ENCODE measurements at places on chromosomes 1 and 21.

- no peak for DNase-seq
These were observed 42.0 kb upstream of the LDLRAP1 start for GRCh38 chr1:25501235-25502058.

DNA sequence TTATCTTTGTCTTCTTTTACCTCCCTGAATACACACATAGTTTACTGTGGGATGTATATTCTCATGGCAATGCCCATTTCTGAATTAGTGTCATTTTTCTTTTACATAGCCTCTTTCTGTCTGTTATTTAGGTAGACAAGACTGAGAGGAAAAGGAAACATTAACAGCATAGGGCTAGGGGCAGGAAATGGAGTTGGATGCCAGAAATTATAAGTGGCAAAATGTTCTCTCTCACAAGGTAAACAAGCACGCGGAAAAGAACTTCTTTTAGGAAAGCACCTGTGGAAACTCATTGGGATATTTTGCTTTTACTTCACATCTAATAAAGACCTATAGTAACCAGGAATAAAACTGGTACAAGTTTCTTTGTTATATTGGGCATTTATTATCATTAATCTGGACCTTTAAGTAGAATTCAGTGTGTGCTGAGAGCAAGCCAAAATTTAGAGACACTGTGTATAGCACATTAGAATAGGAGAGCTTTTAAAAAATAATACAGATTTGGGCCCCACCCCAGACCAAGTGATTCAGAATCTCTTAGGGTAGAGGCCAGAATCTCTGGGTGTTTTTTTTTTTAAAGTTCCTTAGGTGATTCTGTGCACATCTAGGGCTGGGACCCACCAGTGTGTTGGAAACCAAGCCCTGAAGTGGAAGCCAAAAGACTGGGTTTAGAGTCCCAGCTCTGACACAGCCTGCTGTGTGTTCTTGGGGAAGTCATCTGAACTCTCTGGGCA lies 32.7 kb downstream of the S100A10 start:
- DNase-seq, result no peak

DNA sequence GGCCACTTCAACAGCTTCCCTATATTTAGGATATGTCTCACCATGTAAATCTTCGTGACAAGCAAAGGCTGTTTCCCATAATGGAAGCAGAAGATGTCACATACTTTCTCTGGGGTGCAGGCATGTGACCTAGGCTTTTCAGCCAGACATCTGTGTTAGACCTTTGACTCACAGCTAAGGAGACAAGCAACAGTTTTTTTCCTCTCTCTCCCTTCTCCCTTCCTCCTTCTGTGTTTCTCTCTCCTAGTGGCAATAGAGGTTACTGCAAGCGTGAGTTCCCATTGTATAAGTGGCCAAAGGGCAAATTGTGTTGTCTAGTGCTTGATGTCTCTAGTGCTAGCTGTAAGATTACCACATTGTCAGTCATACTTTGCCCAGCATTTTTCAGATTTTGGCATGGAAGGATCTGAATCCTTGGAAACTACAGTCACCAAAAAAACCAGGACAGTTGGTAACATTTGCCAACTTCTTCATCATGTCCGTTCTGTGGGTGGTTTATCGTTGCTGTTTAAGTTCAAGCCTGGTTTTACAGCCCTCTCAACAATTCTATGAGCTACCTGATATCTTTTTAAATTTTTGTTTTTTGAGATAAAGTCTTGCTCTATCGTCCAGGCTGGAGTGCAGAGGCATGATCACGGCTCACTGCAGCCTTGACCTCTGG lies 44.4 kb upstream of the RABGAP1L start:
- DNase-seq, result peak; percentile 53

DNA sequence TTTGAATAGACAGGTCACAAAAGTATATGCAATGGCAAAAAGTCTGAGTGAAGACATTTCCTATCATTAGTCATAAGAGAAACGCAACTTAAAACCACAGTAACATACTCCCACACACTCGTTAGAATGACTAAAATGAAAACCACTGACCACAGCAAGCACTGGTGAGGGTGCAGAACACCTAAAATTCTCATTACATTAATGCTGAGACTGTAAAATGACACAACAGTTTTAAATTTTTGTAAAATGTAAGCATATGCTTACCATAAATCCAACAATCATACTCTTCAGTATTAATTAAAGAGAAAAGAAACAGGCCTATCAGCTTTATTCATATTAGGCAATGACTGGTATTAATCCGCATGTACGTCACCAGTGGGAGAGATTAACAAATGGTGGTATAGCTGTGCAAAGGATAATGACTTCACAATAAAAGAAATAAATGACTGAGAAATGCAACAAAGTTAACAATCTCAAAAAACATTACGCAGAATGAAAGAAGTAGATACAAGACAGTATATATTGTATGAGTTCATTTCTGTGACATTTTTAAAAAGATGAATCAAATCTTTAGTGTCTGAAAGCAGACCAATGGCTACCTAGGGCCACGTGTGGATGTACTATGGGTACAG lies 253.5 kb downstream of the AKT3 start:
- no peak for DNase-seq

- no peak for DNase-seq
These were observed 58.4 kb upstream of the VCAM1 start for GRCh38 chr1:100661176-100661575.

- DNase-seq, result no peak
These were observed 7.1 kb upstream of the ZSCAN20 start for GRCh38 chr1:33465316-33465715.

GRCh38 chr21:44844256-44844655 lies 26.4 kb upstream of the SUMO3 start:
- DNase-seq, result no peak

- DNase-seq, result no peak
These were observed 112.5 kb upstream of the NGF start for GRCh38 chr1:115450501-115451040.

DNA sequence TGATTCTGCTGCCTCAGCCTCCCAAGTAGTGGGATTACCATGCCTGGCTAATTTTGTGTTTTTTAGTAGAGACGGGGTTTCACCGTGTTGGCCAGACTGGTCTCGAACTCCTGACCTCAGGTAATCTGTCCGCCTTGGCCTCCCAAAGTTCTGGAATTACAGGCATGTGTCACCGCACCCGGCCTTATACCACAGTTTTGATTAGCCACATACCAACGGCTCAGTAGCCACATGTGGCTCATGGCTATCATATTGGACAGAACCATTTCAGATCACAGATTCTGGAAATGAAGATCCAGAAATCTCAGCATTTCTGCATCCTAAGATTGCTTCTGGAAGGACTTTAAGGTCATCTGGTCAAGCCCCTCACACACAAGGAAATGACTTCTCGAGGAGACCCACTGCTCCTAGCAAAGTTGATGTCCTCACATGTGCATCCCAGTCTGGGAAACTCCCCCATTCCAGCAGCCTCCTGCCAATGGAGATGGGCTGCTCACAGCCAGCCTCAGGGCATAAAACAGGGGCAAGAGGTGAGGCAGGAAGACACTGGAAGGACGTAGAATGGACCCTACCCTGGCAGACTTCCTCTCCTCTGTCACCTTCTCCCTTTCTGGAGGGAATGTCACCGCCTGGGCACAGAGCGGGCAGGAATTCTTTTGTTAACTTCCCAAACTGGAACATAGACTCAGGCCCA lies 17.5 kb upstream of the CITED4 start:
- no peak for DNase-seq

DNA sequence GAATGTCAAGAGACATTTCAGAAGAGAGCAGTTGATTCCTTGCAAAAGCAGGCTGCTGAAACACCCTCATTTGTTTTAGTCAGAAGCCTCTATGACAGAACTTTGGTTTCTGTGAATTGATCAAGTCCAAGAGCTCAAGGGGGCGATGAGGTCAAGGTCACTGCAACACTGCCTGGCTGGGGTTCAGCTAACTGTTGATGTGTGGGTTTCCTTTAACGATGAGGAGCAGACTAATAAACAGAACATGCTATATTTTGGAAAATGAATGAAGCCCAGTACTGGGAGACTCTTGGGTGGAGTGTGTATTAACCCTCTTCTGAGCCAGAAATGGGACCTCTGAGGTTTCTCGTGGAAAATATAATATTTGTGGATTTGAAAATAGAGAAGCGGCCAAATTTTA lies 109.3 kb downstream of the ZC3H11B start:
- no peak for DNase-seq

- DNase-seq, result no peak
These were observed 209.6 kb downstream of the GIPC2 start for GRCh38 chr1:78255383-78255782.

DNA sequence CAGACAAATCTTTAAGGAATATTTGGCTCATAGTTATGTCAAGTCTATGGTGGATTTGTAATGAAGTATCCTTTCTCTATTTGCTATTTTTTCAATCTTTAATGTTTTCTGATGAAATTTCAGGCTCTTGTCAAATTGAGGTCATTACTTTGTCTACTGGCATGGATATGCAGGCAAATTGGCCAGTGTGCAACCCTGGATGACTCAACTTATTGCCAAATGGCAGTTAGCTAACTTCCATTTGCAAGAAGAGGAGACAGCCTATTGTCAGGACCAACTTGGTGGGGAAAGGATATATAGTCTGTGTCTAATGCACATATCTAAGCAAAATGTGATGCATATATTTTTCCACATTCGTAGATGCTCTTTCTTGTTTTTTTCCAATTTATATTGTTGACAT lies 530.5 kb downstream of the PTBP2 start:
- DNase-seq, result no peak

DNA sequence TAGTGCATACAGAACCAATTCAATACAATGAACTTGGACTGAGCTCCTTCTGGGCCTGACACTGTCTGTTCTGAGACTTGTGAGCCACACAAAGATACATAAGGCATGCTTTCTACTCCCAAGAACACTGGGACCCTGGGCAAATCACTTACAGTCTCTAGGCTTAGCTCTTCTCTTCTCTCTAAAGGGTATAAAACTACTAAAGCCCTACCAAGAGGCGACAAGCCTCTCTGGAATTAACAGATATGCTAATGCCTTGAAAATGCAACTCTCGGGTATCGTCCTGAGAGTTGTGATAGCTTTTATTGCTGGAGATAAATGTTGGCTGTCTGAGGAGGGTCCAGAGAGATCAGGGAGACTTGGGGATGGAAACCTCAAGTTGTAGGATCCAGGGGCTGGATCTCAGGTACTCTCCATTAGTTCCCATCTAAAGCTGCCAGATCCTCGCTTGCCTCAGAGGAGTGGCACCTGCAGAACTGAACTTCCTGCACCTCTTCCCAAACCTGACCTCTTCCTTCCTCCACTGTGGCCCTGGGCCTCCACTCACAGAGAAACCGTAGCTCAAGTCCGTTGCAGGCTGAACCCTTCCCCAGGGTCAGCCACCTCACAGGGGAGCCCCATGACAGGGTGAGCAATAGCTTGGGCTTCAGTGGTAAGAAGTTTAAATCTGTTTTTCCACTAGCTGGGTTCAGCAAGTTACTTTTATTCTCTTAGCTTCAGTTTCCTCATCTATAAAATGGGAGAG lies 11.5 kb upstream of the CFAP45 start:
- no peak for DNase-seq

DNA sequence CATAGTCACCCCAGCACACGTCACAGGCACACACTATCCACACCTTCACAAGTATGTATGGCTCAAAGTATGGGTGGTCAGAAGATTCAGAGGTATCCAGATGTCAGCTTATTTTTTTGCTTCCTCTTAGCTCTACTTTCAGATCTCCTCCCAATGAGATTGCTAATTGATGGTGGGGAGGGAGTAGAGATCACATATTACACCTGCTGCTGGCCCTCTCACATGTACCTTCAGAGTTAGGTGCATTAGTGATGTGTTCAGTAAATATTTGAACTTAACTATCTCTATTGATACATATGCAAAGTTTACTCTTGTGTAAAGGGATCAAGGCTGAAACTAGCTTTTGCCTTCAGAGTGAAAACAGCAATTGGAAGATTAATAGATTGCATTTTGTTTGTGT lies 262.6 kb downstream of the PCP4 start:
- no peak for DNase-seq

GRCh38 chr1:248589334-248589733 lies 8.2 kb downstream of the OR2T10 start:
- no peak for DNase-seq

DNA sequence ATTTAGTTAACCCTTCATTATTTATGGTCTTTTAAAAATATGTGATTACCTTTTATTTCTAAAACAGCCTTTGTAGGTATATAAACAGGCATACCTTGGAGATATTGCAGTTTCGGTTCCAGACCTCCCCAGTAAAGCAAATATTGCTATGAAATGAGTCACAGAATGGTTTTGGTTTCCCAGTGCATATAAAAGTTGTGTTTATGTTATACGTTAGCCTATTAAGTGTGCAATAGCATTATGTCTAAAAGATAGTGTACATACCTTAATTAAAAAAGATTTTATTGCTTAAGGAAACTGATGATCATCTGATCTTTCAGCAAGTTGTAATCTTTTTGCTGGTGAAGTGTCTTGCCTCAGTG lies 44.1 kb downstream of the XCL2 start:
- DNase-seq, result no peak

DNA sequence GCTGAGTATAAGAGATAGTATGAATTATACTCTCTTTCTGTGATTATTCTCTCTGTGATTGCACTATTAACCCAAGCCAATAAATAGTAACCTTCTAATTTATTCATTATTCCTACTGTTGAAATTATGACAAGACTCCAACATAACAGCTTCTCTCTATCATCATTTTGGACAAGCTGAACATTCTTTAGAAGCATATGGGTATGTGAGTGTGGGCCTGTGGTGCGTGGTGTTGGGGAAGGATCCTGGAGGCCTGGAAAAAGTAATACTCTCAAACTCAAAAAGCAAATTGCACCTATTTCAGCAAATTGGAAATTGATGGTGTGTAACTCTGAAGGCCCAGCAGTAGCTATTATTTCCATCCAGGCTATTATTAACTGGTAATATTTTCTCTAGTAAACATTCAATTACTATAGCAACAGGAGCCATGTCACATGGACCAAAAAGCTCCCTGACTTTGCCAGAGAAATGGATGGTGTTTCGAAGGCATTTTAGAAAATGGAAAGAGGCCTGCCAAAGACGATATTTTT lies 502.8 kb downstream of the LTN1 start:
- DNase-seq, result no peak

GRCh38 chr1:104671684-104672353 lies 922.1 kb downstream of the AMY1C start:
- no peak for DNase-seq

- peak; percentile 83 for DNase-seq
These were observed 56.4 kb upstream of the RGS7 start for GRCh38 chr1:241413386-241413785.

DNA sequence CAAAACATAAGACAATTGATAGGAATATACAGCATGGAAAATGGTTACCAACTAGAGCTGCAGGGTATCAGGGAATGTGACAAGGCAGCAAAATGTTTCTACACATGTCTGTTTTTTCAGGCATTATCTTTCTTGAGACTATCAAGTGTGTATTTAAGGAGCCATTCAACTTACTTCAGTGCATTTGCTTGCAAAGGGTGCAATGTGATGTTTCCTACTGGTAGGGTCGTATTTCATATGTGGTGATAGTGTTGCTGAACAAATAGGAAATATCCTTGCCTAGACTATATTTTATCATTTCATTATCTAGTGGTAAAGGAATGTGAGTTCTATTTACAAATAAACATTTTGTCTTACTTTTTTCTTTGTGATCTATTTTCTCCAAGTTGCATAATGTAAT lies 42.4 kb downstream of the PTPRC start:
- no peak for DNase-seq

All from NCI-H1694 treated with DMSO at 0.1 percent for 48 hours (cell line).